IPS DF 19.7 (cell line): ENCODE measurements at places on chromosomes 2 and 18.

DNA sequence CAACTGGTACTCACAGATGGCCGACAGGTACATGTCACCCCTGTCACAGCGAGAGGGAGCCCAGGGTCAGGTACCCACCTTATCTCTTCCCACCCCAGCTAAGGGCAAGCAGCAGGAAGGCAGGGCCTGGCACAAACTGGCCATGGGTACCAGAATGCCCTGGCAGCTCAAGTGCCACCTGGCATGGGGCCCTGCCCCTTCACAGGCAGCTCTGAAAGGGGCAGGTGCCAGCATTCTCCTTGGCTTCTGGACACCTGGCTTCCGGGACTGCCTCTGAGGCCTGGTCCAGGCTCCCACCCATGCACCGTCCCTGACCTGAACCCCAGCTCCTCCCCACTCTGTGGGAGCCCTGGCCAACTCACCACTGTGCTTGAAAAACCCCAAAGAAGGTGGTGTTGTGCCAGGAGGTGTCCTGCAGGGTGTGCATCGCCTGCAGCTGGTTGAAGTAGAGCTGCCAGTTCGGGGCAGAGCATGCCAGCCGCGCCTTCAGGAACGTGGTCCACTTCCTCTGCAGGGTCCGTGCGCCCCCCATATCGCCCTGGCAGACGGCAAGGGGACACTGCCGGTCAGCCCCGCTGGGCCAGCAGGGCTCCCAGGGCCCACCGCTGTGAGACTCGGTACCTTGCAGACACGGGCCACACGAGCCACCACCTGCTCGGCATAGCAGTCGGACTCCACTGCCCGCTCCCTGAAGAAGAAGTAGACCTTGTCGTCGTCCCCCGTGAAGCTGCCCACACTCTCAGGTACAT lies 5.4 kb downstream of the SEMA4C start:
- no peak for DNase-seq

DNA sequence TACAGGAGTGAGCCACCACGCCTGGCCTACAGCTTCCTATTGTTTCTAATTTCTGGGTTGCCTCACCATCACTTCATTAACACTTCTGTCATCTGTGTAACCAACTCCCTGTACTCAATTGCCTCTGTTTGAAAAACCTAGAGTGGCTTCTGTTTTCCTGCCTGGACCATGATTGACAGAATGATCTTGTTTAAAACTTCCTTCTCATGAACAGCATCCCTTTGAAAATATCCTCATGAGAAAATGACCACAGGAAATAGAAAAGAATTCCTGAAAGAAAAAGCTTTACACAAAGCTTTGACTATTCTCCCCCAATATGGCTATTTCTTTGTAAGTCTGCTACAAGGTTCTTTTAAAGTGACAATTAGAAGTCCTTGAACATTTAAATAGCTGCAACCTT lies 672.3 kb downstream of the ARHGAP15 start:
- no peak for DNase-seq

- no peak for DNase-seq
These were observed 304.8 kb downstream of the RND3 start for GRCh38 chr2:150182566-150183235.

- no peak for DNase-seq
These were observed 321.6 kb upstream of the LYPD1 start for GRCh38 chr2:132991471-132992045.

DNA sequence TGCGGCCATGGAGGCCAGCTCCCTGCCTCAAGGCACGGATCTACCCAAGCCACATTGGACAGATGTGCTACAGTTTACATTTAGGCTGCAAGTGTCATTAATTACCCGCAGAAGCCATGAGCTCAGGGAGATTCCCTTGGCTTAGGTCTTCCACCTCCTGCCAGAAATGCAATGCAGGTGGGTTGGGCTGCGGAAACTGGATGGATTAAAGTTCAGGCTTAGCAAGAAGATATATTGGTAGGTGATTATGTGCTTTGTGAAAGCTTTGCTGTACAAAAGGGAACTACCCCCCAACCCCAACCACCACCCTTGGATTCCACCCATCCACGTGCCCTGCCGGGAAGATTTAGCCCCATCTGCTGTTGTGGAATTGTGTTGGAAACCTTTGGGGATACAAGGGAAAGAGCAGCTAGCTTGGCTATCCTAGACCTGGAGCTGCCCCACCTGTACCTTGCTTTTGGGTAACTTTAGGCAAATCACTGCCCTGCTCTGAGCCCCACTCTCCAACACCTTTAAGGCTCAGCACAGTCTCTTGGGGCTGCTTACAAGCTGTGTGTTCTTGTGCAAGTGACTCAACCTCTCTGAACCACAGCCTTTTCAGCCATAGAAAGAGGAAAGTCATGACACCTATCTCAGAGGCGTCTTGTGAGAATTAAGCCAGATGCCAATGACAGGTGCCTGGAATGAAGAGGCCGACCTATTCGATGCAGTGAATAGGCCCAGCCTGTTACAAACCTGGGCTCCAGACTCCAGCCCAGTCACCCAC lies 141.6 kb upstream of the GLI2 start:
- DNase-seq, result no peak

DNA sequence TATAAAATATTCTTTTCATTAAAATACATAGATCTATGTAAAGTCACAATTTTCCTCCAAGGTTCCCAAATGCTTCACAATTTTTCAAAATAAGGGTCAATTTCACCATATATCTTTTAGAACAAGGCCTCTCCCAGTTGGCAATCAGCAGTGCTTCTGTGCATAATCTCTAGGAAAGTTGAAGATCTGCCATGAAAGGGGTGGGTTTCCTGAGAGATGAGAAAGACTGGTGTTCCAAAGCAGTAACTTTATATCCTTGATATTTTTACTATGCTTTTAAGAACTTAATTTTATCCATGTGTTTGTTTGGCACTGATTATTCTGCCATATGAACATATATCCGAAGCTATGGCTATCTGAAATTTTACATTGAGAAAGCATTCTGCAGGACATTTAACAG lies 199.4 kb upstream of the CYP26B1 start:
- DNase-seq, result no peak

DNA sequence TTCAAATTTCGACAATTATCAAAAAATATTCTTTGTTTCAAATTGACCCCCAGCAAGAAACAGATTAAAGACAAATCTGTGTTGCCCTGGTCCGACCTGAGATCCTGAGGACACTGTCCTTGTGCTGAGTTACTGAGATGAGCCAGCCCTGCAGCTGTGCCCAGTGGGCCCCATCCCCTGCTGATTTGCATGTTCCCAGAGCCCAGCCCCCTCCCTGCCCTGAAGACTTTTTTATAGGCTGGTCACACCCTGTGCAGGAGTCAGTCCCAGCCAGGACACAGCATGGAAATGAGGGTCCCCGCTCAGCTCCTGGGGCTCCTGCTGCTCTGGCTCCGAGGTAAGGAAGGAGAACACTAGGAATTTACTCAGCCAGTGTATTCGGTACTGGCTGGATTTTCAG lies 31.4 kb upstream of the ZNG1B start:
- DNase-seq, result no peak

DNA sequence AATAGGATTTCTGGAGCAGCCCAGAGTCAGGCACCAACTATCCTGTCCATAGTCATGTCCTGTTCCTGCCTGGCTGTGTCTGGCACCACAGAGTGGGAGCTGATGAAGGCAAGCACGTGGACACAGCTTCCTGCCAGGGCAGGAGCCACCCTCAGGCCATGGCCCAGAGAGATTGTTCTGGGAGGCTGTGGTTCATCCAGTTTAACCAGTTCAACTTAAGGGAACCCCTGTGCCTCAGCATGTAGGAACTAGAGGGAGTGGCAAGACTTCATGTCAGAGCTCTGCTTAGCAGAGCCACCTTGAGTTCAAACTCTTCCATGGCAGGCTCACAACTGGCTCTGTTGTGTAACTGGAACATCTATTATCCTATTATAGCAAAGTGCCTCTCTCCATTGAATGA lies 73.2 kb upstream of the NCKAP5 start:
- DNase-seq, result peak; percentile 48

- DNase-seq, result no peak
These were observed 192.8 kb downstream of the ZFP36L2 start for GRCh38 chr2:43033466-43034241.

DNA sequence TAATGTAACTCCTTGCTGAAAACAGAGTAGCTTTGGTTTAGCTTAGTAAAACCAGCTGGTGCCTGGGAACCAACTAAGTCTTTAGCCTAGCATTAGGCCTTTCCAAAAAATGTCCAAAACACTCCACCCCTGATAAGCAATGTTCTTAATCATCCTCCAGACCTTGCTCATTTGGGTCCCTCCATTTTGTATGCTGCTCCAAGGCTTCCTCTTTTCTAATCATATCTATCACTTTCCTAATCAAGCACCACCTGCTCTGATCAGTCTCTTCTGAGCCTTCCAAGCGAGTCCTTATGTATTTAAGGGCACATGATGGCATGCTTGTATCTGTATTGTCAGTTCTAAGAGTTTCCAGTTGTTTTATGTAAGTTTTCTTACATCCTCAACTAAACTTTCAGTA lies 23.6 kb downstream of the THADA start:
- no peak for DNase-seq

- no peak for DNase-seq
These were observed 269.0 kb upstream of the FBXO11 start for GRCh38 chr2:48175254-48175653.

GRCh38 chr18:24536326-24536725 lies 75.9 kb downstream of the HRH4 start:
- no peak for DNase-seq

DNA sequence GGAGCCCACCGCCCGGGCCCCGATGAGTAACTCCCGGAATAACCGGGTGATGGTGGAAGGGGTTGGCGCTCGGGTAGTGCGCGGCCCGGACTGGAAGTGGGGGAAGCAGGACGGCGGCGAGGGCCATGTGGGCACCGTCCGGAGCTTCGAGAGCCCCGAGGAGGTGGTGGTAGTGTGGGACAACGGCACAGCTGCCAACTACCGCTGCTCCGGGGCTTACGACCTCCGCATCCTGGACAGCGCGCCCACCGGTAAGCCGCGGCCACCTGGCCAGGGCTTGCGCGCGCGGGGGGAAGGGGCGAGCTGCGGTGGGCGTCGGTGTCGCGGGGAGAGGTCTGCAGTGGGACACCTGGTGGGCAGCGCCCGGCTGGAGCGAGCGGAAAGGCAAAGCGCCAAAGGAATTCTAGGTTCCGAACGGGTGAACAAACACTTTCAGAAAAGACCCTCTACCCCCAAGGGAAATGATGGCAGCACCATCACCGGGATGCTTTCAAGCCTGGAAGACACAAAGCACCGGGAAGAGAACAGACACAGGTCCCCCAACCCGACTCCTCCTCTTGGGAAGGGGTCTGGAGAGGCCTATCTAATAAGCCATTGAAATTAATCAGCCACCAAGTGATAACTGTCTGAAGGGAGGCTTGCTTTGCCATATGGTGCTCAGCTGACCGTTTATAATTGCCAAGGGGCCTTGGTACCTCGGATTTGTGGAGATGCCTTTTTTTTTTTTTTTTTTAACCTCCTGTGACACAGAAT lies 1.1 kb downstream of the MIB1 start:
- no peak for DNase-seq

DNA sequence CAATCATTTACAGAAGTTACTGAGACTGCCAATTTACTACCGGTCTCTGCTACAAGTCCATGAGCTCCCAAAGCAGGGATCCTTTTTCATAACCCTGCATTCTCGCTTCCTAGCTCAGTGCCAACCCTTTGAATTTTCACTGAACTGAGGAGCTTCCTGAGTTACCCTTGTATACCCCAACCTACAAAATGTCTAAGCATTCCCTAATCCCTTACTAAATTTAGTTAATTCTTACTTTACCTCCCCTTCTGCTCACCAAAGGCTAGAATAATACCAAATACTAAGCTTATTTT lies 9.6 kb downstream of the MAT2A start:
- DNase-seq, result no peak

DNA sequence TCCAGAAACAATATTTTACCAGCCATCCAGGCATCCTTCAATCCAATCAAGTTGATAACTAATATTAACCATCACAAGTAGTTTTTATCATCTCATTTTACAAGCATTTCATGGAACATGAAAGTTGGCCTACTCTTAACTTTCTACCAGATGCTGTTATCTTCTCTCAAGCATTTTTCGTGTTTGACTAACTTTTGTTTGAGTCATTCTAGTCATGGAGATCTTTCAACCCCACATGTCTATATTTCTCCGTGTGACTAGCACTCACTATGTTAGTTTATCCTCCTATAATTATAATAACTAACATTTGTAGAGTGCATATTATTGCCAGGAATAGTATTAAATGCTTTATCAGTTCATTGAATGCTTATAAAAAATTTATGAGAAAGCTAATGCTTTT lies 307.0 kb upstream of the CWC22 start:
- no peak for DNase-seq

GRCh38 chr2:152600697-152601096 lies 116.6 kb downstream of the PRPF40A start:
- no peak for DNase-seq
